ENCODE measurements at places on chromosomes 7 and 10.

DNA sequence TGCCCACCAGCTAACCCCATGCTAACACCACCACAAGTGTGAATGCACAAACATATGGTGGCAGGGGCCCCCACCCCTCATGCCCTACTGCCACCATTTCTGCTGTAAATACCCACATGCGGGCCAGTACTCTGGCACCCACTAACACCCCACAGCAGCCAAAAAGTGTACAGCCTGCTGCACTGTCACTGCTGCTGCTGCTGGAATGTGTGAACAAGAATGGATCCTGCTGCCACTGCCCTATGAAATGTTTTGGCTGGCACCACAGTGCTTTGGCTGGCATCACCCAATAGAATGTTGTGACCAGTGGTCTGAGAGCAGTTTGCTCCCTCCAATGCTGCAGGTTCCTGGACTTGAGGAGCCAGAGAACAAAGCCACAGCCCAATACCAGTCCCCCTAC, 606.6 kb upstream of the SORCS1 start:
- DNase-seq = no peak

- DNase-seq = no peak
These were observed 25.0 kb downstream of the FOXP2 start for GRCh38 chr7:114439581-114439980.

DNA sequence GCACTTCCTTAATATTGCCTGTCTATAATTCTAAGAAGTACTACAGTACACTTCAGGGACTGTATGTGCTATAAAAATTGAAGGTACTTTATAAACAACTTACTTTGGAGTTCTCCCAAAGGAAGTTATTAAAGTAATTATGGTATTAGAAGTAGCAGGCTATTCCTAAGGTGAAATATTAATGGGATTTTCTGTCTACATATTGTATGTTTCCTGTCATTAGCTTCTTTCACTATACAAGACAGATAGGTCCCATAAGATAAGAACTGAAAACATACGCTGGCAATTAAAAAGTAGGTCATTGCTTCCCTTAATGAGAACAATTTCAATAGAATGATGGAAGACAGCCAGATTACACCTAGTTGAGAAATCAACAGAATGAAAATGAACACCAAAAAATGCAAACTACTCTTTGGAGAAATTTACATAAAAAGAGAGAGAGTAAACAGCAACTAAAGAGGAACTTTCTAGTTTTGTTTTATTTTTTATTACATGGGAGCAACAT, 147.0 kb downstream of the HBP1 start:
- no peak for DNase-seq

GRCh38 chr10:47059606-47060311, 148.5 kb downstream of the PTPN20 start:
- DNase-seq = no peak

DNA sequence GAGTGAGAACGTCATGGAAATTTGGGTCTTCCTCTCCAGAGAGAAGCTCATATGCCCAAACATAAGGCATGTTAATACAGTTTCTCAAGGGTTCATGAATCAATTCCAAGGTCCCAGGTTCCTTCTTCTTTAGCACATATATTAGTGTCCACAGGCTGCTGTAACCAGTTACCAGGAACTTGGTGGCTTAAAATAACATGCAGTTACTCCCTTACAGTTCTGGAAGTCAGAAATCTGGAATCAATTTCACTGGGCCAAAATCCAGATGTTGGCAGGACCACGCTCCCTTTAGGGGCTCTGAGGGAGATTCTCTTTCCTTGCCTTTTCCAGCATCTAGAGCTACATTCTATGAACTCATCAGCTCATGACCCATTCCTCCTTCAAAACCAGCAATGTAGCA, 64.8 kb downstream of the MRC1 start:
- DNase-seq = no peak

- DNase-seq = no peak
These were observed 163.8 kb upstream of the PRSS1 start for GRCh38 chr7:142585425-142585824.

DNA sequence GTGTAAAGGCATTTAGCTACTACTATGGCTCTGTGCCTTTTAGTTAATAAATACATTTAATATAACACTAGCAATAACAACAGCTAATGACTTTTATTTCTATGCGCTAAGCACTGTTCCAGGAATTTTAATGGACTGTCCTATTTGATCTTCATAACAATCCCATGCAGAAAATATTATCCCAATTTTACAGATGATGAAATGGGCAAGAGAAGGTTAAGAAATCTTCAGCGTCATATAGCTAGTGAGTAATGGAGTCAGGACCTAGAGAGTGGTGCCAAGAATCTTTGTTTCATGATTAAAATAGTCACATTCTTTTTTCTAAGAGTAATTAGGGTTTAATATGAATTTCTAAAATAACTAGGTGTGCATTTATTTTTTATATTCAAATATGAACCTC, 32.4 kb downstream of the ACTA2 start:
- no peak for DNase-seq

Data from stimulated activated CD8-positive, alpha-beta memory T cell treated with anti-CD3 and anti-CD28 coated beads, Interleukin-7, amount 100 ng/mL, for 24 hours (primary cell).